ENCODE measurements at places on chromosomes 12 and 14.

DNA sequence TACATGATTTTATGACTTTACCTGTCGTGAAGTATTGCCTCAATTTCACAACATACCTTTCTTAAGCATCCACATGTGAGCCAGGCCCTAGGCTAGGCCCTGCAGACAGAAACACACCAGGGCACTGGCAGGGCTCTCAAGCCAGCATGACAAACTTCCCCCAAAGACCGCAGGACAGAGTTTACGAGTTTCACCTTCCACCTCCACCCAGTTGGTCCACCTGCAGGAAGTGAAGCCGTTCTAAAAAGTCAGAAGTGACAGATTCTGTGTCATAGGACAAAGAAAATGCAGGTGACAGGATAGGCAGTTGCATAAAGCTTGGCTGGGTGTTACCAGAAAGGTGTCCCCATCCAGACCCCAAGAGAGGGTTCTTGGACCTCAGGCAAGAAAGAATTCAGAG is 382.3 kb downstream of the PCNX1 start:
- DNase-seq = peak; percentile 5

GRCh38 chr12:132163041-132163910 is 19.0 kb downstream of the NOC4L start:
- no peak for DNase-seq

- no peak for DNase-seq
Observed at GRCh38 chr12:65492998-65493912, 214.8 kb downstream of the MSRB3 start.

DNA sequence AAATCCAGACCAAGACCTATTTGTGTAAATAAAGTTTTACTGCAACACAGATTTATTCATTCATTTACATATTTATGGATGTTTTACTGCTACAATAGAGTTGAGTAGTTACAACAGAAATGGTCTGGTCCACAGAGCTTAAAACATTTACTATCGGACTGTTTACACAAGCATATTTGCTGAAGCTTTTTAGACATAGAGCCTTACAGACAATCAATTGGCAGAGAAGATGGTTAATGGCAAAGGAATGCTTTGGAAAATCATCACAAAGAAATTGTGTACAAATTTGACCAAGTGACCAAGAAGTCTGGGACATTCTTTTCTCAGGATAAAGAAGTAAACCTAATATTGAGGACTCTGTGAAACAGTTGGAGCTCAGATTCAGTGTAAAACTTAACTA is 504.3 kb downstream of the SLC16A7 start:
- no peak for DNase-seq

DNA sequence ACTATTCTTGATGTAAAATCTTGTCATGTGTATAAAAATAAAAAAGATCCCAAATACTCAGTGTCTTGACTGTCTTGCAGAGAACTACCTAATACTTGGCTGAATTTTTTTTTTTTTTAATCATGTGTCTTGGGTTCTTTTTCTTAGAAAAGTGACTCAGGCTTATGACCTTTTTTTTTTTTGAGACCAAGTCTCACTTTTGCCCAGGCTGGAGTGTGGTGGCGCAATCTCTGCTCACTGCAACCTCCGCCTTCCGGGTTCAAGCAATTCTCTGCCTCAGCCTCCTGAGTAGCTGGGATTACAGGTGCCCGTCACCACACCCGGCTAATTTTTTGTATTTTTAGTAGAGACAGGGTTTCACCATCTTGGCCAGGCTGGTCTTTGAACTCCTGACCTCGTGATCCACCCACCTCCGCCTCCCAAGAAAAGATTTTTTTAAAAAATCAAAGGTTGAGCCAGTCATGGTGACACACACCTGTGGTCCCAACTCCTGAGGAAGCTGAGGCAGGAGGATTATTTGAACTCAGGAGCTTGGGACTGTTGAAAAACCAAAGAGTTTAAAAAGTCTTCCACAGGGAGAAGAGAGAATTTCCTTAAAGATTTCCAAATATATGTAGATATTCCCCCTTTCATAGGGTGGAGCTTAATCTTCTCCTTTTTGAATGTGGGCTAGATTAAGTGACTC is 17.7 kb upstream of the TDG start:
- DNase-seq = no peak

DNA sequence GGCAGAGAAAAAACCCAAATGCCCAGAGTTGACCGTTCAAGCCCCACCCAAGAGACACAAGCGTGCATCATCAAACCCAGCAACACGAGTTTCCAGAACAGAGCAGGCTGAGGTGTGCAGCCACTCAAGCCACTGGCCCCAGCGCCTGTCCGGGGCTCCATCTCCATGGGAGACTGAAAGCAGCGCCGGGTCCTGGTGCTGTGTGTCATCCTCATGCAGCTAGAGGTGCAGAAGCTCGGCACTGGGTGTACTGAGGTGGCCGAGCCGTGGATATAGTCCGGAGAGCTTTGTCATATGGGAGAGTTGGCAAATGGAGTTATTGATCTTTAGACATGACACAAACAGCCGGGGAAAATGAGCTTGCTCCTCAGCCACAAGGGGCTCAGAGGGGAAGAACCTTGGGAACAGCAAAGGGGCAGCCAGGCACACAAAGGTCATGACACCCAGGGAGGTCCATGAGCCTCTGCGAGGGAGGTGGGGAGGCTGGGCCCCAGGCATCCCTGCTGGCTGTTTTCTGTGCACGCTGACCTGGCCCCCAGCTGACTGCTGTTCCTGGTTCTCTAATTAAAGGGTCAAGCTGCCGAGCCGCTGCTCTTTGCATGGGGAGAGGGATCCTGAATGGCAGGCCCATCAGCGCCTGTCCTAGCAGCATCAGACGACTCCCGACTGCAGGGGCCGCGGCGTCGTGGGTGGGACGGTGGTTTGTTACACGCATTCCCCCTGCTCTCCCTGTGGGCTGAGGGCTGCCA is 145.4 kb upstream of the SFSWAP start:
- no peak for DNase-seq

DNA sequence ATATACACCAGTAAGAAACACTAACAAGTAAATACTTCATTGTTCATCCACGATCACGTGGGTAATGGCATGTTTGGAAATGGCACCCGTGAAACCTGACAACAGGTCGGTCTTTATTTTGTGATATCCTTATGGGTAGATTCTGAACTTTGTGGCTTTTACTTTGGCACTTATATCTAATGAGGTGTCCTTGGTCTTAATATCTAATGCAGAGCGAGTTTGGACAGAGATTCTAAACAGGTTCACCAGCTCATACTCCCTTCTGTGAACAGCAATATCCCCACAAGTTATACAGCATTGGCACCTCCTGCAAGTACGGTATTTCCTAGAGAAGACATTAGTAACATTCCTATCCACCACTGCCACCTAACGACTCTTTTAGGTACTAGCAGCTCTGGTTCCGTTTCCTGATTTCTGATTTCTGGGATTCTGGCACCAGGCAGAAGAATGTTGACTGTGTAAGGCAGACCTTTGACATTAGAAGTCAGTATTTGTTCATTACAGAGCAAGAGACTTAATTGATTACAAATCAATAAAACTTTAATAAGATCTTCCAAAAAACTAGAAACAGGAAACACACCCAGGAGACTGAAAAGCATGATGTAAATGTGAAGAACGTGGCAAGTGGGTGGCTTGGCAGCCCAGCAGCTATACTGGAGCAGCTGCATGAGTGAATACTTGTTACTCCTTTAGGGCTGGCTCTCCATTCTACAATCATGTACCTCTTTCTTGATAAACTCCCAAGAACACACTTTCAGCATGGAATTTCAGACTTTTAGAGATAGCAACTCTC is 2.5 kb downstream of the ANG start:
- peak; percentile 54 for DNase-seq

- no peak for DNase-seq
Observed at GRCh38 chr14:55180006-55180405, 11.4 kb downstream of the DLGAP5 start.

- DNase-seq = no peak
Observed at GRCh38 chr12:13811061-13811460, 170.3 kb downstream of the GRIN2B start.

DNA sequence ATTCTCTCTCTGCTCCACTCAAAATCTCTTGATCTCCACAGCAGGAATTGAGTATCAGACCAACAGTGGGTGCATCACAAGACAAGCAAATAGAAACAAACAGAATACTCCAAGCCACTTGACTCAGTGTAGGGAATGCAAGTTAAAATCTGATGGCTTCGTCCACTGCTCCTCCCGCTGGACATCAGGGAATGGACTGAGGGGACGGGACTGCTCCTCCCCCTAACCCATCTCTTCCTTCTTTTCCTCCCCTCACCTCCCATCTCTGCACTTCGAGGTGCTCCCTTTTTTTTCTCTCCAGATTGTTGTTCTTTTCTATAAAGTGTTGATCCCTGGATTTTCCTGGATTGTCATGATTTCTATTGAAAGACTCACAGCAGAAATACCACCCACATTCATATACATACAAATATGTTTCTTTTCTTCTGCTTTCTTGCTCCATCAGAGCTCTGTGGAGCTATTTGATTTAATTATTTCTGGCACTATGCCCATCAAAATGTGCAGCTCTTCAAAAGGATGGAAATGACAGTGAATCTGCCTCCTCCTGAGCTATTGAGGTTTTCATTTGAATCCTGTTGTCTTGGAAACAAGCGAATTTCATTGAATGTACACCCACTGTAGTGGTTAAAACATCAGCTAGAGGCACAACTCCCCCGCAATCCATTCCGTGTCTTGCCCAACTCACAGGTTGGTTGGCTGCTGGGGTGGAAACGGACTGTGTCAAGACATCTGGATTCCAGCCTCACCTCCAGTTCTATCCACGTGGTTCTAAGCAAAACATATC is 199.7 kb downstream of the SPTSSA start:
- DNase-seq = no peak

GRCh38 chr14:74552623-74553022 is 59.1 kb downstream of the ISCA2 start:
- no peak for DNase-seq

DNA sequence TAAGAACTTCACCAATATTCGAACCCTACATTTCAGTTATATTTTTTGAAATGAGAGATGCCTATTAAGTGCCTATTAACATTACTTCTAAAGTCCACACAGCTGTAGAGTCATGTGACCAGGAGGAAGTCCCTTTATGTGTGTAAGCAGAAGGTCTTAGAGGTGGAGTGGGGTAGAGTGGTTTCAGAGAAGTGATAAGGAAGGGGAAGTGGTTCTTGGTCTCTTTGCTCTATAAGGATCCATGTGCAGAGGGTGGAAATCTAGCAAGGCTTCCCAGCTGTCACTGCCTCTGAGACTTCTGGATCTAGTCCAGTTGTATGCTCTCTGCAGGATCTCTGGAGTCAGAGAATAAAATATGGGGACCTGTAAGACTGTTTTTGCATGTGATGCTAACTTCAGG is 673.9 kb downstream of the FLRT2 start:
- DNase-seq = no peak

DNA sequence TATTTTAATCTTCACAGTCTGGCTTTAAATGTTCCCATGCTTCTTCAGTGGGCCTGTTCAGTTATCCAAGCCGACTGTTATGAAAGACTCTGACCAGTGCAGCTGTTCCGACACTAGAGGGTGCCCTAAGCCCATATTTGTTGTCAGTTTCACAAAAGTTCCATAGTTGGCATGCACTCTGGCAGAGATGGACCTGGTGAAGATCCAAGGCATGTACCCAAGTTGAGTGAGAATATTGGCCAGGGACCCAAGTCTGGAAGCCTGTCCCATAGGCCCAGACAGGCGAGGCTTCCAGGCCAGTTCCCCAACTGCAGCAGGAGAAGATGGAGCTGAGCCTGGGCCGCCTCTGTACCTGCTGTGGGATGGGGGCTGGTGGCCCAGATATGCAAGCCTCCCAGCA is 27.4 kb upstream of the GUCY2C start:
- peak; percentile 73 for DNase-seq

DNA sequence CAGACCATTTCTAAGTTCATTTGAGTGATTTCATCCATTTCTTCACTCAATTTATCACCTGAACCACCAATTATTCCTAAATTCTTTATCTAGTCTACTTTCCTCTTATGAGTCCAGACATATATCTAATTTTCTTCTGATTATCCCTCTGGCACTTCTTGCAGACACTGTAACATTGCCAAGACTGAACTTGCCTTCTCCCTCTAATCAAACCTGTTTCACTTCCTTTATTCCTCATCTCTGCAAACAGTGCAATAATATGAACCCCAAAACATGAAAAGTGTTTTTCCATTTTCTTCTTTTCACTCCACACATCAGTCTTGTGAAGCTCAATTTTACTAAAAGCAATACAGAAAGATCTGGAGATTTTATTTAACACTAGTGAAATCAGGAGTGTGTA is 37.8 kb upstream of the PTPRQ start:
- DNase-seq = no peak

GRCh38 chr12:118025168-118025567 is 8.7 kb downstream of the RFC5 start:
- no peak for DNase-seq

DNA sequence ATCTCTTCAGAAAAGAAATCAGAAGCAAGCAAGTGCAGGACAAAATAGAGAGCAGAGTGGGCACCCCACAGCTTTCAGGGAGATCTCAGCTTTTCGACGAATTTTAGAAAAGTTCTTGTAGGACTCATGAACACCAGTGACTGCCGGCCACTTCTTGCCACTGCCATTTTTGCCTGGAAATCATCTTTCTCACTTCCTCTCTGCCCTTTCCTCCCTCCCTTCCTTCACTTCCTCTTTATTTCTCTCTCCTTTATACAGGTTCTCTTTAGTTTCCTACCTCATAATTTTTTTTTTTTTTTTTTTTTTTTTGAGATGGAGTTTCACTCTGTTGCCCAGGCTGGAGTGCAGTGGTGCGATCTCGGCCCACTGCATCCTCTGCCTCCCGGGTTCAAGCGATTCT is 185.6 kb downstream of the APAF1 start:
- no peak for DNase-seq

DNA sequence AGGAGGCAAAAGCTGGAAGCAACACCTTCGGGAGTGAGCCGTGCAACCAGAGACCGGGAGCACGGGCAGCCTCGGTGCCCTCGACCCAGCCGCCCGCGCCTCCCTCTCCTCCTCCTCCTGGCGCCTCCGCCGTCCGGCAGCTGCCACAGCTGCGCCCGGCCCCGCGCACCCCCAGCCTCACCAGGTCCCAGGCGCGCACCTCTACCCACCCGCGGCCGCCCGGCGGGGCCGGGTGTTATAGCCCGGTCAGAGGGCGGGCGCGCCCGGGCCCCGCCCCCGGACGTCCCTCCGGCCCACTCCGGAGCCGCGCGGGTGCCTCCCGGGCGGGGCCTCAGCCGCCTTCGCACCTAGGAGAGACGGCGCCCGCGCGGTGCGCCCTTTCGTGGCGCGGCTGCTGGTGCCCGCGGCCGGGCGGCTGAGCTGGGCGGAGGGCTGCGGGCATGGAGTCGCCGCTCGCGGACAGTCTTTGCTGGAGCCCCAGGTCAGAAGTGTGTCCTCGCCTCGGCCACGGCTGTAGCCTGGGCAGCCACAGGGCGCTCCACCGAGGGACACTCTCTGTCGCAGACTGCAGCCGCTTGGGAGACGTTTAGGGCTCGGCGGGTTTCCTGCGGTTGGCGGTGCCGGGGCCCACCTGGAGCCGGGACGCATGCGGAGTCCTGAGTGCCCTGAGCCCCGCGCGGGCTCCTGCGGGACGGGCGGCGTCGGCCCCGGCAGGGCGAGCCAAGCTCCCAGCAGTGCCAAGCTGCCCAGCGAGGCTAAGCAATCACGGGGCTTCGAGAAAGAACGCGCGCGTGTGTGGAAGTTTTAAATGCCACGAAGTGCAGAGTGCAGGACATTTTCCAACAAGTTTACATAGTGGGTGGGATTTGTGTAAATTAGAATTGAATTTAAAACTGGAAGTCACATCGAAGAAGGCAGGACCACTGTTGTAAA is at the start of gene CPM:
Gene CPM, minus strand, starts transcription at position 211 of the 933 bp plus-strand sequence. CDS start 334 bp downstream, outside the sequence.
- peak; percentile 76 for DNase-seq
